ENCODE measurements at places on chromosomes 7 and 10. TPM values are rescaled to one million over a fixed set of nuclear protein-coding genes. Genes with fewer than 3 reads are reported as not detected.

Gene RBM20
- total RNA-seq: 13.9 TPM

Gene CISD1
- 7.5 TPM for total RNA-seq

Gene CDHR1
- 0.14 TPM for total RNA-seq

Gene GSAP
- total RNA-seq: 19.6 TPM

Gene RBP3
- not detected for total RNA-seq

Gene PNLIP
- total RNA-seq: 1.7 TPM

Gene HMX2
- total RNA-seq: not detected

Gene TMEM130
- total RNA-seq: 26.2 TPM

Gene PRSS1
- total RNA-seq: 5.1 TPM
